ENCODE measurements at places on chromosomes 12 and 14.
A peak's percentile ranks its signal among the peaks of the same experiment; 100 is the strongest.

- no peak for DNase-seq
Measured at GRCh38 chr14:31842899-31843298, 234.2 kb upstream of the ARHGAP5 start.

DNA sequence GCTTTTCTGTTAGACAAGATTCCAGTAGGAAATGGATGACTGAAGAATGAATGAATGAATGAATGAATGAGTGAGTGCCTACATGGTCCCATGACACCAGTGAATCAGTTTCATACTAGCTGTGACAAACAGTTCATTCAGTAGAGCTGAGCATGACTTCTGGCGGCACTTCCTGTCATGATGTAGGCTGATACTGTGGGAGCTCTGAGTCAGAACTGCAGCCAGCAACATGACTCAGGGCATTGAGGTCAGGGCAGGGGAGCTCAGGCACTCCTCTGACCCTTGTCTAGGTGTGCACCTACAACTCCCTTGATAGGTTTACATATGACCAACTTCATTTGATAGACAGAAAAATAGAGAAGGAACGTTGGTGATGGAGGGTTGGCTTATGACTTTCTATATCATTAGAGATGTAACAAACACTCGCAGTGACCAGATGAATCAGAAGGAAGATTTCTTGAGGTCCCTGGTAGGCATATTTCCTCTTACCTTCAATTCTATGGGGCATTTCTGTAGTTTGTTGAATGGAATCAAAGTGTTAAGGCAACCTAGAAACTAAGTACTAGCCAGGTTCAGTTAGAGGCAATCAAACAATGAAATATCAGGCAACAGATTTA lies 139.3 kb upstream of the ARHGAP5 start:
- no peak for DNase-seq

DNA sequence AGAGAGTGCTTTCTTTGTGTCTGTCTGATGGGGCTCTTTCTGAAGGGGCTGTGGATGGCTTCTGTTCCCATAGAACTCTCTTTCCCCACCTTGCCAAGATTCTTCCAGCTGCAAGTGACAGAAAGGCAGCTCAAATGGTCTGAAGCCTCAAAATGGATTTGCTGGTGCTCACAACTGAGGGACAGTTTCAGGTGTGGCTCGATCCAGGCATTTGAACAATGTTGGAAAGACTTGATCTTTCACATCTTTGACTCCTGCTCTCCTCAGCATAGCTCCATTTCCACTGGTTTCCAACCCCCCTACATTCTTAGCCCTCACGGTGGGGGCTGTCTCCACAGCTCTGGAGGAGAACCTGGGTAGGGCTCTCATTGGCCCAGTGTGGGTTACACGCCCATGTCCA lies 15.9 kb downstream of the RFLNA start:
- no peak for DNase-seq

- no peak for DNase-seq
Measured at GRCh38 chr12:22979854-22980469, 355.0 kb downstream of the ETNK1 start.

DNA sequence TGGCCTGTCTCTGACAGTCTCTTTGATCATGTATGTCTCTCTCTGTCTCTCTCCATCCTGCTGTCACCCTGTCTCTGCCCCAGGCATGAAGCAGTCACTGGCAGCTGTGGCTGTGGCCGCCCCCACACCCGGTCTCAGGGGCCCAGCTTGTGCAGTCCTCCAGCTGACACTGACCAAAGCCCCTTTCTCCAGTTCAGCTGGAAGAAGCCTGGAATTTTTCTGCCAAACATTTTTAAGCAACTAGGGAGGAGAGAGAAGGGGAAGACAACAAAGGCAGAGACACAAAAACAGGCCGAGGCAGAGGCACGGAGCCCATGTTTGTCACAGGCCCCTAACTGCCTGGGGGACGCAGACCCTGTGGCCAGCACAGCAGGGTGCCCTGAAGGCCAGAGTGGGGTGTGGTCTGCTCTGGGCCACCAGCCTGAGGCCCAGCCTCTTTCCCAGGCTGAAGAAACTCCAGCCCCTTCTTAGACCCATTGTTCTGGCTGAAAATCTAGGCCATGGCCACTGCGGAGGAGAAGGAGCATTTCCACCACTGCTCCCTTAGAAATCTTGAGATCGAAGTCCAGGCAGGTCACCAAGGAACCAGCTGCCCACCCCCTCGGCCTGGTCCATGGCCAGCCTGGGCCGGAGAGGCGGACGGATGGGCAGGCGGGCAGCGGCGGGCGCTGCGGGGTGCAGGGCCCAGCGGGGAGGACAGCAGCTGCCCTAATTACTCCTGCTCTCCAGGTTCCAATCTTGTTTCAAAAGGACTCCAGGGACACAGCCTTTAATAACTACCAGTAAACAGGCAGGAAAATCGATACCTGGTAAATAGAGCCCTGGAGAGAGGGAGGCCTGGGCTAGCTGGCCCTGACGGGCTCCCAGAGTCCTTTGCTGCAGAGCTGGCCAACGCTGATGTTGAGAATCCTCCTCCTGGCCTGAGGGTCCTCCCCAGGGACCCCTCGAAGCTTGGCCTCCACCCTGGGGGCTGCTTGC lies 14.9 kb downstream of the DTX1 start:
- peak; percentile 97 for DNase-seq

GRCh38 chr12:66132408-66132807 lies 1.9 kb upstream of the LLPH start:
- no peak for DNase-seq

- no peak for DNase-seq
Measured at GRCh38 chr12:4215229-4216186, 58.1 kb upstream of the CCND2 start.

GRCh38 chr14:64926398-64926995 lies 12.2 kb downstream of the CHURC1 start:
- no peak for DNase-seq

DNA sequence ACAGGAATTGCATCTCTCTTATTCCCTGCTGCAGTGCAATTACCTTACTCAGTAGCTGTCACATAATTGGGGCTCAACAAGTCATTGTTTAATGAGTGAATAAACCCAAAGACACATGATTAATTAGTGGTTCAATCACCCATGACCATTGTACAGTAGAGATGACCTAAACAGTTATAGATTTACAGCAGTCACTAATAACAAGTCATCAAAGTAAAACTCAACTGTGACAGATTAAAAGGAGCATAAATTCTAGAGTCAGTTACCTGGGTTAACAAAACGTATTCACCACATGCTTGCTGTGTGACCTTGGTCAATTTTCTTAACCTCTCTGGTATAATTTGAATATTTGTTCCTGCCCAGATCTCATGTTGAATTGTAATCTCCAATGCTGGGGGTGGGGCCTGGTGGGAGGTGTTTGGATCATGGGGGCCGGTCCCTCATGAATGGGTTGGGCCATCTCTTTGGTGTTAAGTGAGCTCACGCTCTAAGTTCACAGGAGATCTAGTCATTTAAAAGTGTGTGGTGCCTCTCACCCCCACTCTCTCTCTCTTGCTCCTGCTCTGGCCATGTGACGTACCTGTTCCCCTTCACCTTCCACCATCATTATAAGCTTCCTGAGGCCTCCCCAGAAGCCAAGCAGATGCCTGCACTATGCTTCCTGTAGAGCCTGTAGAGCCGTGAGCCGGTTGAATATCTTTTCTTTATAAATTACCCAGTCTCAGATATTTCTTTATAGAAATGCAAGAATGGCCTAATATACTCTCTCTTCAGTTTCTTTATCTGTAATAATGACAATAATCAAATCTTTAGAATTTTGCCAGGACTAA lies 141.9 kb upstream of the PLEKHG7 start:
- DNase-seq: no peak

GRCh38 chr12:52807544-52808470 lies 6.1 kb downstream of the KRT4 start:
- DNase-seq: no peak

DNA sequence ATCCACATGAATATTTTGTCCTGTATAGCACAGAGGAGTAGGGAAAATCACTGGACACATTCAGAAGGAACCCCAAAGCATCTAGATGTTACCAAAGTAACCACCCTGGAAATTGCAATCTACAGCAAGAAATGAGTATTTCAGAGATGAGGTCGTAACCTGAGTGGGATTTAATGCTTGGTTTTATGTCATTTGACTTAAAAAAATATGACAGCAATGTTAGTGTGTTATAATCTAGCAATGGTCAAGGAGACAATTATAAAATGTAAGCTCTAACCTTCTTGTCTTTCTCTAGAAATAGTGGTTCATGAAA lies 256.6 kb downstream of the NAV3 start:
- DNase-seq: no peak

GRCh38 chr14:79298373-79298772 lies 912.9 kb downstream of the DIO2 start:
- no peak for DNase-seq

GRCh38 chr12:68497702-68498101 lies 113.0 kb upstream of the RAP1B start:
- no peak for DNase-seq

DNA sequence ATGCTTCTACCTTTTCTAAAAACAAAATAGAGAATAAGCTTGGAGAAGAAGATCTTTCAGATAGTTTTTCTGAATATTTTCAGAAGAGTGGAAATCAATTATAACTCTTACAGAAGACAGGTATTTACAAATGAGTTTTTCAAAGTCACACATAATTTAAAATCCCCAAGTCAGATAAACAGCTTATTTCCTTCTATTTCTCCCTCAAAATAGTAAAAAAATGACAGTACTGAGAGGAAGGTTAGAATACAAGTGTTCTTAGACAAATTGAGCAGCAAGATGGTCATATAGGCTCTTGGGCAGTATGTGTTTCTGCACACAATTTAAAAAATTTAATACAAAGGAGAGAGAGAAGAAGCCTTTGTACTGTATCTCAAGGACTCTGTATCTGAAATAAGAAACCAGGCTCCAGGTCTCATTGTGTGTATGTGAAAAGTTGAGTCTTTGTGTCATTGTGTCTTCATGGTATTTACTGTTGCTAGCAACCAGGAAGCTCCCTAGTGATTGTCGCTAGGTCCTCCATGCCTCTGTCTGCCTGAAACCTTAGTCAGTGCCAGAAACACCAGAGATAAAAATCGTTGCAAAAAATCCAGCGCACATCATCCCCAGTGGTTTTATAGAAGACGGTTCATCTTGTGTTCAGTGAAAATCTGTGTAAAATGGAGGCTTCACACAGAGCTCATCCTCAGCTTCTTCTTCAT lies 12.9 kb upstream of the TUBA1A start:
- peak; percentile 43 for DNase-seq

DNA sequence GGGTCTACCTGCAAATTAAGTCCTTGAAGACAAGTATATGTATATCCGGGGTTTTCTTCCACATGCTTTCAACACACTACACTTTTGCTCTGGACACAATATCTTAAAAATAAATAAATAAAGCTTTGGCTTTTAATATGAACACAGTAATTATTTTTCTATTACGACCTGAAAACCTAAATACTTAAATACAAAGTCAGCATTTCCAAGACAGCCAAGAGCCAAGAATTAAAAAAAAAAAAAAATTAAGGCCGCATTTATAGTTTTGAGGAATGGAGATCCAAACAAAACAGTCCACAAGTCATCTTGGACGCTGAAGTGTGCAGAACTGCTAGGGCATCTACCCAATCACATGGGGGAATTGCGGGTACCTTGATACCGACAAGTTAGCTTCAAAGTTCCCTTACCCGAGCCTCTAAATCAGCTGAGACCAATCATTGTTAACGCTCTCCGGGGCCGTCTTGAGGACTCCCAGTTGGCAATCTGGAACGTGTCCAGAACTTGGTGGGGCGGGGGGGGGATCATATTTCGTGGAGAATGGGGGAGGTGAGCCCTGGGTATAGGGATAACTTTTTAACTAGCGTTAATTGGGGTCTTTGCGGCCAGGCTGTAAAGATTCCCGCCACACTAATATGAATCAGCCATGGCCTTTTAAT lies 731 bp upstream of the PCNX4 start:
- DNase-seq: peak; percentile 74

- no peak for DNase-seq
Measured at GRCh38 chr12:121490401-121491281, 90.2 kb downstream of the KDM2B start.

DNA sequence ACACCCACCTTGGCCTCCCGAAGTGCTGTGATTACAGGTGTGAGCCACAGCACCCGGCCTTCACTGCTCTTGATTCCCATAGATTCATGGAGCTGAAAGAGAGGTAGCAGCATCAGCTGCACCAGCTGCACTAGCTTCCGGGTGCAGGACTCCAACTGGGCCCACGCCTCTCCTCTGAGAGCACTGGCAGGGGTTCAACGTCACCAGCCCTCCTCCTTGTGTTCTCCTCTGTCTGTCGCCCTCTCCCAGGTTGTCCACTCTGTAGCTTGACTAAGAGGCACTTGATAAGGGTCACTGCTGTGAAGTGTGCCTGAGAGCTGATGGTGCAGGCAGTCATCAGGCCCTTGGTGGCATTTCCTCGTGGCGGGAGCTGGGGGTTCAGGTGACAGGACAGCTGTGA lies 28.3 kb downstream of the MLXIP start:
- peak; percentile 73 for DNase-seq

GRCh38 chr14:74514471-74514941 lies 20.9 kb downstream of the ISCA2 start:
- no peak for DNase-seq

DNA sequence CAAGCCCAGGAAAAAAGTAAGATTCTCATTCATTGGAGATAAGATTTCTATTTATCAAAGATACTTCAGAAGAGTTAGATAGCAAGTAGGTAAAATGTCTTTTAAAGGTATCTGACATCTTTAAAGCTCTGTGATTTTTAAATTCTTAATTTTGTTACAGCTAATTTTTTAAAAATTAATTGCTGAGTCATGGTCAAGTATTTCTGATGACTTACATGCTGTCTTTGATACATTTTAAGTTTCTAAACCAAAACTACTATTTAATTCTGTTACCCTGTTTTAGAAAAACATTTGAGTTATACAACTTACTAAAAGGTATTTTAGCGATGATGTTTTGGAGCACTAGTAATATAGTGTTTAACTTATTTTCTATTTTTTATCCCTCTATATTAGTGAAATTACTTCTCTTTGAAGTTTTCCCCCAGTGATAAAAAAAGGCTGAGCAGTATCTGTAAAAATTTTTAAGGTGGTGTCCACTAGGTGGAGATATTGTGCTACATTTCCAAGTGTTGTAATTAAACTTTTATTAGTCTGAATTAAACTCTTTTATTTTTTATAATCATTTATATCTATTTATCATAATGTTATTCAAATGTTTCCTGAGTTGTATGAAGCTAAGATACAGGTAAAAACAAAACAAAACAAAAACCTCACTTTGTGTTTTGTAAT lies 11.5 kb downstream of the ALG10 start:
- no peak for DNase-seq

GRCh38 chr12:75960954-75961661 lies 70.5 kb downstream of the PHLDA1 start:
- no peak for DNase-seq

GRCh38 chr14:104098272-104099095 lies 13.0 kb downstream of the ASPG start:
- no peak for DNase-seq

All from NCI-H1092 (cell line).